ENCODE measurements at places on chromosomes 16 and 17.

DNA sequence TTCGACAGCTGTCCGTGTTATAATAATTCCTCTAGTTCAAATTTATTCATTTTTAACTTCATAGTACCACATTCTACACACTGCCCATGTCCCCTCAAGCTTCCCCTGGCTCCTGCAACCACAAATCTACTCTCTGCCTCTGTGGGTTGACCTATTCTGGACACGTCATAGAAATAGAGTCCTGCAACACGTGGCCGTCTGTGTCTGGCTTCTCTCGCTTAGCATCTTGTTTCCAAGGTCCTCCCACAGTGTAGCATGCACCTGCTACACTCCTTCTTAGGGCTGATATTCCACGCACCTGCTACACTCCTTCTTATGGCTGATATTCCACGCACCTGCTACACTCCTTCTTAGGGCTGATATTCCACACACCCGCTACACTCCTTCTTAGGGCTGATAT lies 16.5 kb downstream of the SCGB1C2 start:
- DNase-seq = no peak

DNA sequence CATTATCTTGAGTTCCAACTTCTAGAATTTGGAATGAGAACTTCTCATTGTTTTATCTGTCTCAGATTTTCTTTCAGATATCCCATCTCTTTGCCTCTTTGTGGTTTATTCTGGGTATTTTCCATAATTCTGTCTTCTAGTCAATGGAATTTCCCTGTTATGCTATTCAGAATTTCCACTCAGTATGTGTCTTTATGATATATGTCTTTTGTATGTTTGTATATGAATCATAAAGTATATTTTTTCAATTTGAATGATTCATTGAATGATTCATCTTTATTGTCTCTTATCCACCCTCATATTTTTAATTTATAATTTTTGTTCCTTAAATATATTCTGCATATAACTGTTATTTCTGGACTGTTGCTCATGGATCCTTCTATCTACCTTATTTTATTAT lies 729.7 kb upstream of the GOT2 start:
- DNase-seq = no peak

- no peak for DNase-seq
Measured at GRCh38 chr17:47731396-47731795, 1.6 kb upstream of the TBX21 start.

DNA sequence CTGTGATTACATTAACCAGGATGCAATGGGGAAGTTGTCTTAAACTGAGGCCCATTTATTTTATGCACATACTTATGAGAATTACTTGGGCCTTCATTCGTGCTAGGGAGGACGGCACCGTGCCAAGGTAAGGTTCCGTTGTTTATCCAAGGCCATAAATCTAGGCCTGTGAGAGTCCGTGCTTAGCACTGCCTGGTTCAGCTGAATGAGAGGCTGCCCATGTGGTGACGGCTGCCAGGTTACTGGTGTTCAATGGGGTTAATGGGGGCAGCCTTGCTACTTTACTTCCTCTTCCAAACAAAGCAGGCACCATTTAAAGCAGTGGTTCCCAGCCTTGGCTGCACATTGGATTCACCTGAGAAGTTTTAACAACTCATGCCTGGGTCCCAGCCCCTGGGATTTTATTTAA lies 135.1 kb upstream of the NOL11 start:
- no peak for DNase-seq

- DNase-seq = no peak
Measured at GRCh38 chr16:1976216-1976520, 4.3 kb downstream of the TBL3 start.

DNA sequence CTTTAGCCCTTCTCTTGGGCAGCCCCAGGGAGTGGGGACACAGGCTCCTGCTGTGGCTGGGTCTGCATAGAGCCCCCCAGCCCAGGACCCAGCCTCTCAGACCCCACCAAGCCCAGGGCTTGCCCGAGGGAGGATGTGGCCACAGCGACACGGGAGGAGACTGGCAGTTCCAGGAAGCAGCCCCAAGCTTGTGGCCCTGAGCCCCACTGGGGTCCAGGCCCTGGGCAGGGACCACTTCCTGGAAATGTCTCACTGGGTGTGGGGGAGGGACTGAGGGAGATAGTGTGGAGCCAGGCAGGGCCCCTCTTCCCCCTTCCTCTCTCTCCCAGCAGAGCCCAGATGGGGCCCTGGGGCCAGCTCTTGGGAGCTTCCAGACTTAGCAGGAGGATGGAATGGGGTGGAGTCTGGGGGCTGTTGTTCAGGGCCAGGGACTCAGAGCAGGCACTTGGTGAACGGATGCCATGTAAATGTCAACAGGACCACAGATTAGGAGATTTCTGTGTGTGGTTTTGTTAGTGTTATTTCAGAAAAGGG lies 35.3 kb downstream of the ADGRG5 start:
- DNase-seq = peak; percentile 55

- no peak for DNase-seq
Measured at GRCh38 chr16:82584553-82585152, 42.1 kb upstream of the CDH13 start.

- peak; percentile 70 for DNase-seq
Measured at GRCh38 chr16:56193951-56194726, 2.9 kb downstream of the GNAO1 start.

DNA sequence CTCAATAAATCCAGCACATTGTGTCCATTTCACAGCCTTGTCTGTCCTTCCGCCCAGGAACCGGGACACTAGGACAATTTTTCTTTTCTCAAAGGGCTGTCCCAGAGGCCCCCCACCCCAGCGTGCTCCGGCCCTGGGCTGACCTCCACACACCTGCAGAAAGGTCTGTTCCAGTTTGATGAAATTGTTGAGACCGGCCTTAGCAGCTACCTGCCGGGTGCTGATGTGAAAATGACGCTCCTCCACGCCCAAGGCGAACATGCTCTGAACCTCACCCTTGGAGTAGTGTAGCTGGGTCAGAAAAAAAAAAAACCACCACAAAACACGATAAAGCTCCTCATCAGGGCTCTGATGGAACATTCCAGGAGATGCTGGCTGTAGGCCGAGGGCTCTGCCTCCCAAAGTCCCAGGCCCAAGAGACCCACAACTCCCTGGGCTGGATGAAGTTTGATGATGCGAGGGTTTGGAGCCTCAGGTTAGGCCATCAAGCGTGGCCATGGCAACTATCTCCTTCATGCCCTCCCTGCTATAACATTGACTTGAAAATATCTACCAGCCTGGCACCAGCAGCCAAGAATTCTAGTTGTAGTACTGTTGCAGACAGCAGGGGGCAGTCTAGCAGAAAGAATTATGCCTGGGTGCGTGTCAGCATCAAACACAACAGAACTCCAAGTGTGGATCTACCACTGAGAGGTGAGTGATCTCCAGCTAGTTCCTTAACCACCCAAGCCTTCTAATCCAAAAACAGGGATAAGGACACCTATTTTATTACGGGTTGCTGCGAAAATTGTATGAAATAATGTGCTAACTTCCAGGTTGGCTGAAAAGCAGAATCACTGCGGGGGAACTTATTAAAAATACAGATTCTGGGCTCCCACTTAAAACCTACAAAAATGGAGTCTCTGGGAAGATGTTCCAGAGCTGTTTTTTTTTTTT lies 62.1 kb downstream of the RMI2 start:
- peak; percentile 63 for DNase-seq

DNA sequence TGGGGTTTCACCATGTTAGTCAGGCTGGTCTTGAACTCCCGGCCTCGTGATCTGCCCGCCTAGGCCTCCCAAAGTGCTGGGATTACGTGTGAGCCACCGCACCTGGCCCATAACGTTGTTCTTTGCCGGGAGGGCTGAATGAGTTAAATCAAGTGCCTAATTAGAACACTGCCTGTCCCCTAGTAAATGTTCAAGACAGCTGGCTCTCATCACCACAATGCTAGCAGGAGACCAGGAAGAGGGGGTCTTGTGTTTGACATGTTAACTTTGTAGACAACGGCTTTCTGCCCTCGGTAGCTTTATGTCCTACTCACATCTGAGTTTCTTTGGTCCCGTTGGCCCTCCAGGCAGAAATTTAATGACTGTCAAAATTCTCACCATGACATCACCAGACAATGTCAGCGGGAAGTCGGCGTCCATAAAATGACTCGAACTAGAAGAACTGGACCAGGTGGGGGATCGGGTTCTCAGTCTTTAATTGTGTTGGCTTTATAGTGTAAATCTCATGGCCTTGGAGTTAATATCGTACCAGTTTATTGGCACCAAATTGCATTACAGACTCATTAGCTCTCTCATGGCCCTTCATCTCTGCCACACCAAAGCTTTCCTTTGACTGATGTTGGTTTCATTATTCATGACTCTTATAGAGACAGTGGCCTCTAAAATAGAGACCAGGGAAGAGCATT lies 11.4 kb upstream of the ITPRIPL2 start:
- DNase-seq = no peak

DNA sequence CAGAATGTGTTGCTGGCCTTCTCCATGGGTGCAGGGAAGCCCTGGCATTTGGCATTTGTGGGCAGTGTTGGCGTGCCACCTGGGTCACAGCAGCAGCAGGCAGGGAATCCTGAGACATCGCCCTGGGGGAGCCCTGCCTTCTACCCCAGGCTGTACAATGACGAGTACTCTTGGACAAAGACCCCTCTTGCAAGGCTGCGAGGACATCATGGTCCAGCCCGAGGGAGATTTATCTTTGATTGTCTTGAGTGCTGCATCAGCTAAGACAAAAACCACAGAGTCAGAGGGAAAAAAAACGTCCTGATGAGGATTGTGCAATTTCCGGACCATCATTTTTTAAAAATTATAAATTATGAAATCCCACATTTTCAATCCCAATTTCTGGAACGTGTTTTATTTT lies 3.7 kb downstream of the CRISPLD2 start:
- no peak for DNase-seq

DNA sequence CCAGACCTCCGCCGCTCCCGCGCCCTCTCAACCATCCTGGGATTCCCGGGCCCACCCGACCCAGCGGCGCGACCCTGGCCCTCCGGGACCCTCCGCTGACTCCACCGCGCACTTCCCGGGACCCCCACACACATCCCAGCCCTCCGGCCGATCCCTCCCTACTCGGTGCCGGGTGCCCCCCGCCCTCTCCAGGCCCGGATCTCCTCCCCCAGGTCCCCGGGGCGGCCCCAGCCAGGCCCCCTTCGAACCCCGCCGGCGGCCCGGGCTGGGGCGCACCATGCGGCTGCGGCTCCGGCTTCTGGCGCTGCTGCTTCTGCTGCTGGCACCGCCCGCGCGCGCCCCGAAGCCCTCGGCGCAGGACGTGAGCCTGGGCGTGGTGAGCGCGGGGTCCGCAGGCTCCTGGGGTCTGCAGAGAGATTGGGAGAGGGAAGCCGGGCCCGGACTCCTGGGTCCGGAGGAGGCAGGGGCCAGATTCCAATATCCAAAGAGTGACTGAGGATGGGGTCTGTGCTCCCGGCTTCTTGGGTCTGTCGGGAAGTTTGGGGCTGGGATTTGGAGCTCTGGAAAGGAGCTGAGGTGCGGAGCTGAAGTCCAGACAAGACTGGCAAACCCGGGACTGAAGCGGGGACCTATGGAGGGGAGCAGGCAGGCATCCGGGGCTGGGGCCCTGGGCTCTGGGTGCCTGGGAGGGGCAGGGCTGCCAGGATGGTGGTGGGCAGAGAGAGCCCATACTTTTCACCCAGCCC lies 453 bp downstream of the MMP25 start:
- no peak for DNase-seq

GRCh38 chr17:47316311-47316710 lies 7.4 kb upstream of the EFCAB13 start:
- DNase-seq = no peak

GRCh38 chr17:13222975-13223374 lies 205.1 kb upstream of the ELAC2 start:
- no peak for DNase-seq

DNA sequence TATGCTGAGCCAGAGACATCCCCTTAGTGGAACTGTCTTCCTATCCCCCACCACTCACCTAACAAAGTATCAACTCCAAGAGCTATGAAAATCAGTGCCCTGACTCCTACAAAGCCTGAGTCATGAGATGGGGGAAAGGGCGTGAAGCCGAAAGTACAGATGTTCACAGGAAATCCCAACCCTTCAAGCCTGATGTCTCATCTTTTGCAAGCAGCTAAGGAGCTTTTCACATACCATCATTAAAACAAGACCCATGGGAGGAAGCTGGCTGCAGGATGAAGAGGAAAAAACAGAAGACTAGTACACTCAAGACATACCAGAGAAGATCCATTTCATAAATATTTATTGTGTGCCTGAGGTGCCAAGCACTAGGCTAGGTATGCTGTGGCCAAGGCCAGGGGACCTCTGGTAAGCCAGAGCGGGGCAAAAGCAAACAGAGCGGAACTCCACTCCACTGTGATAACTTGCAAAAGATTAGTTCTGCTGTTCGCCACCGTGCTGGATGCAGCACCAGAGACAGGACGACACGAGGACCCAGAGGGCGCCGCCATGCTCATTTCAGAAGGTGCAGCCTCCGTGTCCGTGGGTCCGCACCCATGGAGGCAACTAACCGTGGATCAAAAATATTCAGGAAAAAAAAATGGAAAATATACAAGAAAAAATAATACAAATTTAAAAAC lies 4.5 kb upstream of the MNT start:
- no peak for DNase-seq

DNA sequence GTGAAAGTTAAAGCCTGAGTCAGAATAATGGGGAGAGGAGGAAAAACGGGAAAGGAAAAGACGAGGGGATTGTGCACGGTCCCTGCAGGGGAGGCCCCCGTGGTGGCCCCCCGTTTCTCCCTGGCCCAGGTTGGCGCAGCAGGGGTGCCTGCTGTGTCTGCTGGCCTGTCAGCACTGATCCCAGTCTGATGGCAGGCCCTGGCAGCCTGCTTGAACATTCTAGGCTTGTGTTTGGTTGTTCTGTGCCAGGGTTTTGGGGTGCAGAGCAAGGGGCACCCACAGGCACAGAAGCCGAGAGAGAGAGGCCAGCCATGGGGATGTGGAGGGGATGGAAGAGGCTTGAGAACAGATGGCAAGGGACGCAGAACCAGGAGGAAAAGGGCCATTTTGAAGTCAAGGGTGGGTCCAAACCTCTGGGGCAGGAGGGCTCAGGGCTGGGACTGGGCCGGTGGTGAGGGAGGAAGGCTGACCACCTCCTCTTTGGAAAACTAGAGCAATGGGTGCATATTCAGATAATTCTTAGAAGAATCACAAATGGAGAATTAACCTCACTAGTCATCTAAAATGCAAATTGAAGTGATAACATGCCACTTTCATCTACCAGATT lies 35.9 kb downstream of the TBX4 start:
- no peak for DNase-seq

DNA sequence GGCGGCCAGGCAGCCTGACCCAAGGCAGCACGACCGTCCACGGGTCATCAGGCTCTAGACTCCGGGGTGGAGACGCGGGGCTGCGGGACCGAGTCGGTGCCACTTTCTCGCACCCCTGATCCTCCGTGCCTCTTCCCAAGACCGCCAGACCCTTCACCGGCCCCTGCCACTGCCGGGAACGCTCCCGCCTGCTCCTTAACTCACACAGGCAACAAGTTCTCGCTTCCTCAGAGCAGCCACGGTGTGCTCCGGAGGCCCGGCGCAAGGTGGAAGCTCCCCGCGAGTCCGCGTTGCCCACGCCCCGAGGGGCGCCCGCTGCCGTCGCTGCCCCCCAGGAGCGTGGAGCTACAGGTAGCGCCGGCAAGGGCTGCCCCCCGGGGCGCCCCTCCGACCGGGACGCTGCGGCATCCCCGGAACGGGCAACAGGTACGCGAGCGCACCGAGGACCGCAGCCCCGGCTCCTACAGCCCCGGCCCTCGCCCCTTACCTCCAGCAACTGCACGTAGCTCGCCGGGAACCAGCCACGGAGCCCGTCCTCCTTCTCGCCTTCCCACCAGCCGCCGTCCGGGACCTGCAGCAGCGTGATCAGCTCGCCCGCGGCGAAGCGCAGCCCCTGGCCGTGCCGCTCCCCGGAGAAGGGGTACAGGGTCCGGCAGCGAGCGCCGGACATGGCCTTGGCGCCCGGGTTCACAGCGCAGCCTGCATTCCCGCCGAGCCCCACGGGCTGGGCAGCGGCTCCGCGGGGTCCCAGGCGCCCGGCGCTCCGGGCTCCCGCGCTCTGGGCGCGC lies 491 bp downstream of the GAS7 start:
- no peak for DNase-seq

Data from CD4-positive, alpha-beta T cell treated with Interferon alpha-2 for 1 hour (primary cell).